ENCODE measurements at places on chromosomes 12 and 14.

DNA sequence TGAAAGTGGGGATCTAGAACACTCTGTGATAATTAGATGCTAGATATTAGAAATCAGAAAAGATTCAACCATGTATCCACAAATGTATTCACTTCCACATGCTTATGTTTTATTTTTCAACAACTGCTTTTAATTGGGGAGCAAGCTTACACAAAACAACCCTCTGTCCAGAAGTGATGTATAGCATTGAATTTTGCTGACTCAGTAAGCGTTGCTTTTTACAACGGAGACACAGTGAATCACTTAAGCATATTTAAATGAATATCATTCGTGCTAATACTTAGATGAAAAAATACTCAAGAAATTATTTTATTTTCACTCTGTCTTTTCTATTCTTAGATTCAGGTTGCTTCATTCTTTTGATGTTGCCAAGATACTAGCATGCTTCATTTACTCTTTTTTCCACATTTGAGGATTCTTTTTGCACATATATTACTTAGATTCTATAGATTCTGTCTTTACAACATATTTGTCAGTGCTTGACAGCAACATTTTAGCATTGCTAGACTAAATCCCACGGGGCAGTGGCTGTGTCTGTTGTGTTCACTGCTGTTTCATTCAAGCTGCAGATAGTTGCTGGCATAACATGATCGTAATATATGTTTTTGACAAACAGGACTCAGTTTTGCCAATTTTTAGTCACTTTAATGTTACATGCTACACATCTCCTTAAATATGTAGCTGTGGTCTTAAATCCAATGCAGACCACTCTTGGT is 1714.4 kb upstream of the SEL1L start:
- no peak for DNase-seq

DNA sequence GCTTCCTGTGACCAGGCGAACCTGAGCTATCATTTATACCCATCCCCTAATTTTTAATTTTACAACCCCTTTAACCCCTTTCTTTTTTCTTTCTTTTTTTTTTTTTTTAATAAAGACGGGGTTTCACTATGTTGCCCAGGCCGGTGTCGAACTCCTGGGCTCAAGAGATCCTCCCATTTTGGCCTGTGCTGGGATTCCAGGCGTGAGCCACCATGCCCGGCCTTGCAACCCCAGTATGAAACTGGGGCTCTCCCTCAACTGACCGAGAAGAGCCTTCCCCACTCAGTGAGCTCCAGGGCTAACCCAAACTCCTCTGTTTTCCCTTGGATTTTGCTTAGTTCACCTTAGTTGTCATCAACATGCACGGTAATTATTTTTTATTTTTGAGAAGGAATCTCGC is 992 bp downstream of the CPSF2 start:
- DNase-seq = no peak

DNA sequence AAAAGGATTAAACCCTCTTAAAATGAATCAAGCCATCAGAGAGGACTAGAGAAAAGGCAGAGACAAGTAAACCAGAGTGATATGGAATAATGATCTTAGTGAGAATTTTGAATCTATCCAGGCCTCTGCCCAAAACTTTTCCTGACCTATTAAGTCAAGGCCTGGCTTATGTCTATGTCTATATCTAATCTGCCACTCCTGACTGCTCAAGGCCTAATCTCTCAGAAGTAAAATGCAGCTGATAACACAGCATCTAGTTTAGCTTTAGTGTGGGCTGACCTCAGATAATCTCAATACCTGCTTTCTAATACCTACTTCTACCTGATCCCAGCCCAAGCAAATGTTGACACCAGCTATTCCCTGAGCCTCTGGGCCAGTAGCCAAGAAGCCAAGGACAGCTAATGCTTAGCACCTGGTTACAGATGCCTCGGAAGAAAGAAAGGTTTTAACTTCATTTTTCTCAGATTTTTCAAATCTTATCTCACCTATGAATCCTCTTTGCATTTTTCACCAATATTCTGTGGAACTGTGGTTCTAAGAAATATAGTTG is 1472.5 kb upstream of the SEL1L start:
- no peak for DNase-seq

GRCh38 chr14:104512061-104512460 is 67.5 kb upstream of the C14orf180 start:
- DNase-seq = no peak

DNA sequence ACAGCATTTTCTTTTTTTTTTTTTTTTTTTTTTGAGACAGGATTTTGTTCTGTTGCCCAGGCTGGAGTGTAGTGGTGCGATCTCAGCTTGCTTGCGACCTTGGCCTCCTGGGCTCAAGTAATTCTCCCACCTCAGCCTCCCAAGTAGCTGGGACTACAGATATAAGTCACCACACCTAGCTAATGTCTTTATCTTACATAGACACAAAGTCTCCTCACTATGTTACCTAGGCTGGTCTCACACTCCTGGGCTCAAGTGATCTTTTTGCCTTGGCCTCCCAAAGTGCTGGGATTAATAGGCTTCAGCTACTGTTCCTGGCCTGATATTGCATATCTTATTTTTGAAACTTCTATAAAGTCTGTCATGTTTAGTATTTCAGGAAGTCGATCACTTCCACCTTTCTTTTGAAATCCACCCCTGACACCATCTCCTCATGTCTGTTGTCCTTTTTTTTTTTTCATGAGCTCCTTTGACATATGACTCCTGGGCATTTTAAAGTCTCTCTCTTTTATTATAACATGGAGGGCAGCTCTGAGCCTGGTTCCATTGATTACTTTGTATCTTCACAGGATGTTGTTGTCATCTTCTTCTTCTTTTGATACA is 5.9 kb upstream of the A2ML1 start:
- no peak for DNase-seq

GRCh38 chr14:31127690-31128089 is 79.9 kb downstream of the HECTD1 start:
- no peak for DNase-seq

GRCh38 chr12:98221243-98221808 is 294.1 kb upstream of the TMPO start:
- no peak for DNase-seq
